Immature natural killer cell (primary cell): ENCODE measurements at places on chromosomes 4 and X.

DNA sequence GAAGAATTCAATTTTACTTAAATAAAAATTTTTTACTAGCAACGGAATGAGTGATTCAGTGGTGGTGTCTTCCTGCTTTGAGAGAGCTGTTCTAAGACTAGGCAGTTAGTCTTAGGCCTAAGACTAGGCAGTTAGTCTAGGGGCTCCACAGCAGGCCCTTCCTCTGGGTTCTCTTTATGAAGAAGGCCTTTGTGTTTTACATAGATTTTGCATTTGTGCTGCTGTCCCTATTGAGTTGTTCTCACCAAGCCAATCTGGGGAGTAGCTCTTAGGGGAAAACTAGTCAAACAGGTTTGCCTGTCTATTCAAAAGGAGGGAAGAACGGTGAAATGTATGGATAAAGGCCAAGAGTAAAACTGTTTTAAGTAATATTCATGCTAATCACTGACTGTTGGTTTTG is 7.6 kb downstream of the UGT8 start:
- no peak for DNase-seq

DNA sequence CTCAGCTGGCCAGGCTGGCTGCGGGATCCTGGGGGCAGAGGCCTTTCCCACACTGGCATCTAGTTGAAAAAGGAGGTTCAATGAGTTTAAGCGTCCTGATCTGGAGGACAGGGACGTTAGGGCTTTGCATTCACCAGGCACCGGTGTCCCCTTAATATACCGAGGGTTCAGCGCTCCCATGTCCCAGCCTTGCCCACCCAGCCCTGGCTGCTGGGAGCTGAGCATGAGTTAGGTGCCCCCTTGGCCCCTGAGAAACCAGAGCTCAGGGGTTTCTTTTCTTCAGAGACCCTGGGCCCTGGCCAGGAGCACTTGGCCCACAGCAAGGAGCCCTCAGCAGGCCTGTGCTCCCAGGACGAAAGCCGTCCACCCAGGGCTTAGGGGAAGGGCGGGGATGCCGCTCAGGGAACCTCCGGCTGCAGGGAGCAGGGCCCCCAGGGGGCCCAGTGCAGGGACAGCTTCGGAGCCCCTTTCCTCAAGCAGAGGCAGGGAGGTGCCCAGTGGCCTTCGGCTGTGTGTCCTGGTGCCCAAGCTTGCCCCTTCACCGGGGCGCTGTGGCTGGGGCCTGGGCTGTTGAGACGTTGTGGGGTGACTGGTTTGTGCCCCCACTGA is 20.9 kb upstream of the DUSP9 start:
- DNase-seq = no peak

- no peak for DNase-seq
Measured at GRCh38 chrX:45424326-45424725, 223.7 kb upstream of the DIPK2B start.

DNA sequence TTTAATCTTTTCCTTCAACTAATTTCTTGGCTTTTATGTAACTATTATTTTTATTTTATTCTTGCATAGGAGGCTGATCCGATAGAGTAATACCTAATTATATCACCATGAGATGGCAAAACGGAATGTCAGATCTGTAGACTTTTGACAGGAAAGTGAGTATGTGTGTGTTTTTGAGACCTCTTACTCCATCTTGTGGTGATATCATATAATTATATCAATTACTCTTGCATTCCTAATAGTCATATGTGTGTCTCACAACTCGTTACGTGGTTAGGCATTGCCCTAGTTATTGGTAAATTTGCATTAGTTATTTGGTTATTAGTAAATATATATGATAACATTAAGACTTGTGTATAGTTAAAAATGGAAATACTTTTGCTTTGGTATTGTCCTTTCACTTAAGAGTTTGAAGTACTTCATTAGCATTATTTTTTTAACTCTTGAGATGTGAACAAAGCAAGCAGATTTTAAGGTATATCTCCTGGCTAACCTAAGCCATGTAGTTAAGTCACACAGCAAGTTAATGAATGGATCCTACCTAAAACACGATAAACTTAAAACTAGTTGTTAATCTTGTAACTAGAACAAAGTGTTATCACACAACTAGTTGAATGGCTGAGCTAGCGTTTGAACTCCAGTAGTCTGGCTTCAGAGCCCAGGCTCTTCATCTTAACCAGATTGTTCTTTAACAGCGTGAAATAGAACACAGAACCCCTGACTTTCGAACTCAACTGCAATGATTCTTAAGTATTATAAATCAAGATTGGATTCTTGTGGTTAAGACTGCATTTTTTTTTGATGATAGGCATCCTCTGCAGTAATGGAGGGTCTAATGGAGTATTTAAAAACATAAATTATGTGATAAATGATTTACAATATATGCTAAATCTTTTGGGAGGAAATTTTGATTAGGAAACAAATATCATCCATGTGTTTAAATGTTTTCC is 67.1 kb downstream of the PGRMC2 start:
- DNase-seq = no peak

GRCh38 chrX:12089740-12090139 is 48.5 kb upstream of the FRMPD4 start:
- no peak for DNase-seq

GRCh38 chr4:54016504-54016903 is 47.9 kb downstream of the CHIC2 start:
- no peak for DNase-seq

GRCh38 chr4:8050555-8051206 is 107.9 kb downstream of the ABLIM2 start:
- no peak for DNase-seq
